ENCODE measurements at places on chromosomes 4 and X.
A peak's percentile ranks its signal among the peaks of the same experiment; 100 is the strongest.

- H3K4me1 ChIP-seq = no peaks in the 10 kb centered on the region
- H3K4me3 ChIP-seq = no peak overlapping the region
- H3K36me3 ChIP-seq = no peaks in the 10 kb centered on the region
- H3K27ac ChIP-seq = no peak overlapping the region
Measured at GRCh38 chr4:79576429-79576753, 168.4 kb upstream of the GK2 start.

GRCh38 chrX:72346302-72346949, 40.7 kb upstream of the CITED1 start:
- no peaks in the 10 kb centered on the region for H3K27me3 ChIP-seq
- H3K4me1 ChIP-seq = peaks cover 3% of the 10 kb centered on the region
- no peak overlapping the region for H3K4me3 ChIP-seq
- H3K27ac ChIP-seq = no peak overlapping the region
- no peaks in the 10 kb centered on the region for H3K36me3 ChIP-seq
- DNase-seq = no peak

DNA sequence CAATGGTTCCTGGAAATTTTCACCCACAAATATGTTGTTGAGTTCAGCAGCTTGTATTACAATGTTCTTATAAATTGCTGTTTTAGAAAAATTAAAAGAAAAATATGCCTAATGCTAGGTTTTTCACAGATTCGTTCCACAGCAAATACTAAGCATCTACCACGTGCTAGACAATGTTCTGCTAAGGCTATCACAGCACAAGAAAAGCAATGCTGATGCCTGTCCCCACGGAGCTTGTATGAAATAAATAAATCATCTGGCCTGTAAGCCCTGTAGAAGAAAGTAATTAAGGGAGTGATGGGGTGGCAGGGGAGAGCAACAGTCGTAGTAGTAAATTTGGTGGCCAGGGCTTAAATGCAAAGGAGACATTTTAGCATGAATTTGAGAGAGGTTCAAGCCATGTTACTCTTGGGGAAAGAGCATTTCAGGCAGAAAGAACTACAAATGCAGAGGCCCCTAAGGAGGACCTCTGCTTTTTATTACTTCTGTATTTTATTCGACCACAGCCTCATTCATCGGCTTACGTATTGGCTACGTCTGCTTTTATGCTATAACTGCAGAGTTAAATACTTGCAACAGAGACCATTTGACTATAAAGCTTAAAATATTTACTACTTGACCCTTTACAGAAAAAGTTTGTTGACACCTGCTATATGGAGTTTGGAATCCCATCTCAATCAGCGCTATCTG, 36.3 kb downstream of the ARAP2 start:
- H3K27me3 ChIP-seq = no peaks in the 10 kb centered on the region
- H3K36me3 ChIP-seq = no peaks in the 10 kb centered on the region
- no peak for DNase-seq
- H3K27ac ChIP-seq = no peak overlapping the region
- H3K4me3 ChIP-seq = no peak overlapping the region

GRCh38 chr4:33930497-33930896, 2313.8 kb downstream of the ARAP2 start:
- no peak overlapping the region for H3K4me3 ChIP-seq
- H3K4me1 ChIP-seq = no peaks in the 10 kb centered on the region
- no peak overlapping the region for H3K27ac ChIP-seq
- DNase-seq = no peak
- no peaks in the 10 kb centered on the region for H3K27me3 ChIP-seq
- no peaks in the 10 kb centered on the region for H3K36me3 ChIP-seq

- no peaks in the 10 kb centered on the region for H3K4me1 ChIP-seq
- no peaks in the 10 kb centered on the region for H3K27me3 ChIP-seq
- no peak overlapping the region for H3K27ac ChIP-seq
- no peaks in the 10 kb centered on the region for H3K36me3 ChIP-seq
- H3K4me3 ChIP-seq = no peak overlapping the region
- no peak for DNase-seq
Measured at GRCh38 chr4:144340931-144341330, 200.4 kb upstream of the GYPA start.

- H3K27me3 ChIP-seq = no peaks in the 10 kb centered on the region
- DNase-seq = no peak
- H3K36me3 ChIP-seq = no peaks in the 10 kb centered on the region
- no peaks in the 10 kb centered on the region for H3K4me1 ChIP-seq
- H3K4me3 ChIP-seq = no peak overlapping the region
Measured at GRCh38 chr4:144572660-144573059, 73.3 kb upstream of the HHIP start.

- peaks cover 3% of the 10 kb centered on the region for H3K4me1 ChIP-seq
- no peak overlapping the region for H3K27ac ChIP-seq
- no peak overlapping the region for H3K4me3 ChIP-seq
- H3K27me3 ChIP-seq = no peaks in the 10 kb centered on the region
- H3K36me3 ChIP-seq = peaks cover 3% of the 10 kb centered on the region
- DNase-seq = no peak
Measured at GRCh38 chr4:13088726-13089658, 395.1 kb downstream of the RAB28 start.

GRCh38 chrX:121260596-121261240, 213.3 kb downstream of the GLUD2 start:
- no peaks in the 10 kb centered on the region for H3K27me3 ChIP-seq
- DNase-seq = no peak
- H3K4me1 ChIP-seq = no peaks in the 10 kb centered on the region

DNA sequence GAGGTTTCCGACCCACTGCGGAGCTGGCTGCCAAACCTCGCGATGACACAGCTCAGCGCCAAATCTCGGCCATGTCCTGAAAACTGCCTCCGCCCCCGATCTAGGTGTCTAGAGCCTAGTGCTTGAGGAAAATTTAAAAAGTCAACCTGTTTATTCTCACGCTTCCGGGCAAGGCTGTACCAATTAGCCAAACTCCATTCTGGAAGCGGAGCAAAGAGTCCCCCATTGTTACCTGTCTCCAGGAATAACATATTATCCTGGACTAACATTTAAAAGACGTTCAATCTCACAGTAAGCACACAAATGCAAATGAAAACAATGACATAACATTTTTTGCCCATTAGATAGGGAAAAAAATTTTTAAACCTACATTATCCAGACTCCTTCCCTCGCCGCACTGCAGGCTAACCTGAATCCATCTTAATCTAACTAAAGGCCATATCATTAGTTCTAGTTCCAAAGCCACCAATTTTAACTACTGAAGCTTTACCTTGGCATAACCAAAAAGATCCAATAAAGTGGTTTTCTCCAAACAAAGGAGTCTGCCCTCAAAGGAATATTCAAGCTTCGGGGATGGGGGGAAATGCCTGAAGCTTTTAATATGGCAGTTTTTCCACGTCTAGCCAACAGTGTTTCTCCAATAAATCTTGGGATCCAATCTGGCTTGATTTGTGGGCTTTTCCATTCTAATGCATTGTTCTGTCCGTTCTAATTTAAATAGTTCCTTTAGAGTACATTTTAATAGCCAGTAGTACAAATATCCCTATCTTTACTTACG, 1.9 kb downstream of the HUWE1 start:
- DNase-seq = no peak
- H3K4me1 ChIP-seq = no peaks in the 10 kb centered on the region
- H3K36me3 ChIP-seq = no peaks in the 10 kb centered on the region
- H3K27me3 ChIP-seq = no peaks in the 10 kb centered on the region
- peak overlapping the region; percentile 79 for H3K27ac ChIP-seq

Measured in H1 (cell line).